Cerebellar cortex (tissue), 1 donor: ENCODE measurements at places on chromosomes 2 and 18.

GRCh38 chr2:232854082-232854481 is 16.0 kb upstream of the SNORC start:
- no peak for DNase-seq

DNA sequence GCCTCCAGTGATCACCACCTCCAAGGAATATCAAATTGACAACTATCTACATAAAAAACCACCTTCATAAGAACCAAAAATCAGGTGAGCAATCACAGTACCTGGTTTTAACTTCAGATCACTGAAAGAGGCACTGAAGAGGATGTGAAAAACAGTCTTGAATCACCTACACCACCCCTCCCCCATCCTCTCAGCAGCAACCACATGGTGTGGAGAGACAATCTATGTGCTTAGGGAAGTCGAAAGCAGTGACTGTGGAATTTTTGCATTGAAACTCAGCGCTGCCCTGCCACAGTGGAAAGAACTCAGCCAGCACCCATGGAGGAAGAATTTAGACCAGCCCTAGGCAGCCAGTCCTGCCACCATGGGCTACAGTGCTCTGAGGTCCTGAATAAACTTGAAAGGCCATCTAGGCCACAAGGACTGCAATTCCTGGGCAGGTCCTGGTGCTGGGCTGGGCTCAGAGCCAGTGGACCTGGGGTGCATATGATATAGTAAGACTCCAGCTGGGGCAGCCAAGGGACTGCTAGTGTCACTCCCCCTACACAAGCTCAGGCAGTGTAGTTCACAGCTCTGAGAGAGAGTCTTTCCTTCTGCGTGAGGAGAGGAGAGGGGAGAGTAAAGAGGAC is 75.6 kb downstream of the ATL2 start:
- DNase-seq = no peak

DNA sequence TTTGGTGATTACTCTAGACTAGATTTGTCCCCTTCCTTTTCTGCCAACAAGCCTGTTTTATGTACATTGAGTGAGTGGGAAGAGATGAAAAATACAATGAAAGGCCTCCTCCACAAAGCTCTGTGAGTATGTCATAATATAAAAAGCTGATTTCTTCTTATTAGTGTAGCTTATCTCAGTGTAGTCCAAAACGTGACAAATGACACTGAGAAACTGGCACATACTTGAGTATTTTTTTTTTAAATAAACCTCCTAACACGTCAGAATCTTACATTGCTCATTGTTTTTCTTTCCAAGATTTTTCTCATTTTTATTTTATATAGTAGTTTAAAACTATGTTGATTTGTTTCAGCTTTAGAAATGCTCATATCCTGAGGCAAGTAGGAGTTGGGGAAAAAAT is 17.9 kb upstream of the FIGN start:
- no peak for DNase-seq

DNA sequence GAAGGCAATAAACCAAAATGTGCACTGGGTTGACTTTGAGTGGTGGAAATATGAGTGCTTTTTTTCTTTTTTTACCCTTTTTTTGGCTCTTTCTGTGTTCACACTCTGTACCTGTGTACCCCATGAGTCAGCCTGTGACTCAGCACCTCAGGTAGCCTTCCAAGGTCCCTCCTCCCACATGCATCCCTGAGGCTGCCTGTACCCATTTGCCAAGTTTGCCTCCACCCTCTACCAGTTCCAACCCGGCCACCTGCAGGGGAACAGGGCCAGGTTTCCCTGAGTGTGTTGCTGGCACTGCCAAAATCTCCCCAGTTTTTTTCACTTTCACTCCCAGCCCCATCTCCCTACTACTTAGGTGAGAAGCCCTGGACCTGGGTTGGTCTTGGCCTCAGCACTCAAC is 14.0 kb downstream of the CXCR1 start:
- peak; percentile 31 for DNase-seq

GRCh38 chr2:189024901-189025618 is 50.9 kb downstream of the COL3A1 start:
- DNase-seq = peak; percentile 12

DNA sequence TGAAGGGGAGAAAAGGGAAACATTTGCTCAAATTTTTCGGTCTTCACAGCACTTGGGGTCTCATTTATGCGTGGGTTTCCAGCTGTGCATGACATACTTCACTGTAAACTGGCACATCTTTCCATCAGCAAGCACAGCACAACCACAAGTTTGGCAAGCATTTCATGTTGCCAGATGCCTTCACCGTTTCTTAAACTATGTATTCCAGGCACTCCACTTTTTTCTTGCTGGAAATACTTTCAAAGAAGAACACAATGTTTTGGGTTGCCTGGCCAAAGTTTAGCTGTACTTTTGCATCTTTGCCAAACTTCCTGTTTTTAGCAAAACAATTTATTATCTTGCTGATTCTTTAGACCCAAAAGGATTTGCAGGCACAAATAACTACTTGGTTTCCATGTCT is 194.6 kb upstream of the MEIS1 start:
- peak; percentile 7 for DNase-seq

DNA sequence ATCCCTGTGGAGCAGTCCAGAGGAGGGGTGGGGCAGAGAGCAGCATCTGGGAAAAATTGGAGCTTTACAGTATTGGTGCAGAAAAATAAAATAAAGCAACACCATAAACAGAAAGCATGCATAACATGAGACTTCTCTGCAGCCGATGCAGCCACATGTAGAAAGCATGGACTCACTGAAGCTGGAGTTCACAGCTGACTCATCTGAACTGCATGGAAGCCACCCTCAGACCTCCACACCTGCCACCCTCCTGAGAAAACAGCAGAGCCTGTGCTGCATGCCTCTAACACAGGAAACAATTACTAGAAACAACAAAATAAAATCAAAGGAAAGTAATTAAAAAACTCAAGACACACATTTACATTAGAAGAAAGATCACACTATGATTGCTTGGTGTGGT is 169.4 kb upstream of the ALKAL2 start:
- no peak for DNase-seq

GRCh38 chr2:240703417-240704341 is 12.0 kb downstream of the AQP12A start:
- no peak for DNase-seq

- DNase-seq = no peak
Observed at GRCh38 chr2:107811411-107811810, 15.3 kb upstream of the RGPD4 start.

- DNase-seq = peak; percentile 24
Observed at GRCh38 chr18:23106575-23106974, 28.7 kb upstream of the CABLES1 start.

GRCh38 chr2:192741889-192742288 is 547.2 kb upstream of the TMEFF2 start:
- DNase-seq = peak; percentile 11

DNA sequence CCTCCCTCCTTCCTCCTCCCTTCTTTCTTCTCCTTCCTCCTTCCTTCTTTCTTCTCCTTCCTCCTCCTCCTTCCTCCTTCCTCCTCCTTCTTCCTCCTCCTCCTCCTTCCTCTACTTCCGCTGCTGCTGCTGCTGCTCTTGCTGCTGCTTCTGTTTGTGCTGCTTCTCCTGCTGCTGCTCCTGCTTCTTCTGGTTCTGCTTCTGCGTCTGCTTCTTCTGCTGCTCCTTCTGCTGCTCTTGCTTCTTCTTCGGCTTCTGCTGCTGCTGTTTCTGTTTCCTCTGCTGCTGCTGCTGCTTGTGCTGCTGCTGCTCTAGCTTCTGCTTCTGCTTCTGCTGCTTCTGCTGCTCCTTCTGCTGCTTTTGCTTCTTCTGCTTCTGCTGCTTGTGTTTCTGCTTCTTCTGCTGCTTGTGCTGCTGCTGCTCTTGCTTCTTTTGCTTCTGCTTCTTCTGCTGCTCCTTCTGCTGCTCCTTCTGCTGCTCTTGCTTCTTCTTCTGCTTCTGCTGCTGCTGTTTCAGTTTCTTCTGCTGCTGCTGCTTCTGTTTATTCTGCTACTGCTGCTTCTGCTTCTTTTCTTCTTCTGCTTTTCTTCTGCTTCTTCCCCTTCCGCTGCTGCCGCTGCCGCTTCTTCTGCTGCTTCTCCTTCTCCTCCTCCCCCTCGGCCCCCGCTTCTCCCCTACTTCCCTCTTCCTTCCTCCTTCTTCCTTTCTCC is 8.6 kb downstream of the SNRNP27 start:
- no peak for DNase-seq

DNA sequence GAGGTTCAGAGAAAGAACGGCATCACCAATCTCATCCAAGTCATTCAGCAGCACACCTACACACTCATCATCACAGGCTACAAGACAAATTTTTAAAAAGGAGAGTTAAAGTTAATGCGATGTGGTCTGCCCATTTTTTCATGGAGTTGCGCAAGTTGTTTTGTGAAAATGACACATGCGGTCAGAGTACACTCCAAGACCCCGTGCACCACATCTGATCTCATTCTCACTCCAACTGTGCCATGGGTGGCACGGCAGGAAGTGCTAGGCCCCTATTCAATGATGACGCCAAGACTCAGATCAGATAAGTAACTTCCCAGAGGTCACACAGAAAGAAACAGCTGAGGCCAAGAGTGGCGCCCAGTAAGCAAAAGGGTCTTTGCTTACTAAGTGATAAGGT is 119.8 kb downstream of the LAMA1 start:
- DNase-seq = no peak

DNA sequence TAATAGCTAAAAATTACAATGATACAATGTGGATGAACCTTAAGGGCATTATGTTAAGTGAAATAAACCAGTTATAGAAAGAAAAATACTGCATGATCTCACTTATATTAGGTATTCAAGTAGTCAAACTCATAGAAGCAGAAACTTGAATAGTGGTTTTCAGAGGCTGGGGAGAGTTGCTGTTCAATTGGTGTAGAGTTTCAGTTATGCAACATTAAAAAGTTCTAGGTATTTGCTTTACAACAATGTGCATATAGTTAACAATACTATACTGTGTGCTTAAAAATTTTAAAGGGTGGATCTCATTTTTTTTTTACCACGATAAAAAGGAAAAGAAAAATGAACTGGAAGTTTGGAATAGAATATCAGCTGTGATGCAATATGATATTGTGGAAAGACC is 479.1 kb downstream of the SPAG16 start:
- DNase-seq = no peak

DNA sequence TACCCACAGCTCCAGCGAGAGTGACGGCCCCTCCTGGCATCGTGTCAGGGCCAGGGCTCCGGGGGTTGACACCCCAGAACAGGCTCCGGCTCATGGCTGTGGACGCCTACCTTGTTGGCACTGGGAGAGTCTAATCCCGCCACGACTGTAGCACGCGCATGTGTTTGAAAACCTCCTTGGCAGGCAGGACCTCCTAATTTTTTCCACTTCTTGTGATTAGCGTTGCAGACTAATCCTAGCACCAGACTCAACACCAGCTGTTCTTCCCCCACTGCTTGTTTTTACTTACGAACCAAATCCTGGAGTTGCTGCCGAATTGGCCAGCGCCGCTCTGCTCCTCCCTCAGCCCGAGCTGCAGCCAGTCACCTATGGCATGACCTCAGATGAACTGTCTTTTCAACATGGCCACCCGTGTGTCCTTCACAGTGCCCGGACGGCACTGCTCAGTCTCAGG is 110.7 kb downstream of the KLHL29 start:
- no peak for DNase-seq

- no peak for DNase-seq
Observed at GRCh38 chr18:62332431-62332830, 7.3 kb downstream of the TNFRSF11A start.

DNA sequence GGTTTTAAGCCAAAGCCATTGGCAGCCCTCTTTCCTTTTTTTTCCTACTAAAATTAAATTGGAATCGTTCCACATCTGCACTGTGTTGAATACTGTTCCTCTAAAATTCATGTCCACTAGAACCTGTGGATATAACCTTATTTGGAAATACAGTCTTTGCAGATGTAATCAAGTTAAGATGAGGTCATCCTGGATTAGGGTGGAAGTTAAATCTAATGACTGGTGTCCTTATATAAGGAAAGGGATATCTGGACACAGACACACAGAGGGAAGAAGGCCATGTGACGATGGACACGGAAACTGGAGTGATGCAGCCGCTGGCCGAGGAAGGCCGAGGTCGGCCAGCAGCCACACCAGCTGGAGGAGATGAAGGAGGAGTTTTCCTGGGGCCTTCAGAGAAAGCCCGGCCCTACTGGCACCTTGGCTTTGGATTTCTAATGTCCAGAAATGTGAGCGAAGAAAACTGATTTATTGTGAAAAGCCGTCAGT is 49.4 kb downstream of the LONRF2 start:
- no peak for DNase-seq

GRCh38 chr2:45301307-45302277 is 292.3 kb upstream of the SIX2 start:
- no peak for DNase-seq

GRCh38 chr2:101740555-101740964 is 43.1 kb downstream of the MAP4K4 start:
- DNase-seq = no peak

DNA sequence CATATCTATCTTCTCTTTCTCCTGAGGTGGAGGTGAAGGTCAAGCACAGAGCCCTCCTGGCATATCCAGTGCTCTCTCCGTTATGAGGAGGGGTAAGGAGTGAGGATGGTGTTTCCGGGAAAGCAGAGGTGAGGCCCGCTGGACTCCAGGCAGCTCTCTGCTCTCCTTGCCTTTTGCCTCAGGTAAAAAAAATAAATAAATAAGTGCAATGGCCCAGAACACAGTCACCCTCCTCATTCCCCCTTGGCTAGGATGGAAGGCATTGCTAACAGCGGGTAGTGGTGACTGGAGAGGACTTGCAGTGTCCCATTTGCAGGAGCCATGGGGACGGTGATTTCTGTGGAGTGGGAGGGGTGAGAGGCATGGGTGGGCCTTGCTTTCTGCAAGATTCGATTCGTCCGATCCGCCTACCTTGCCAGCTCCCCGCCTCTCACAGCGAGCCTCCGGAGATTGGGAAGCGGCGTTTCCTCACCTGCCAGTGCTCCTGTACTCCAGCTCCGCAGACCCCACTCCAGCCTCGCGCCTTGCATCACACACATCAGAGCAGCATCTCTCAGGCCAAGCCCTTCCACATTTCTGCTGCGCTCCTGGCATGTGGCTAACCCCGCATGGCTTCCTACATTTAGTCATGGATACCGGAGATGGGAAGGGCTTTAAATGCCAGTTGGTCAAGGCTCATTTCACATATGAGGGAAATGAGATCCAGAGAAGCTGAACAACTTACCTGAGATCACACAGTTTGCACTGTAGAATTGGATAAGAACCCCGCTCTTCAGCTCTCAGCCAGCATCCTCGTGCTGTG is 155.2 kb downstream of the VAPA start:
- no peak for DNase-seq

GRCh38 chr2:10400978-10401951 is 46.9 kb downstream of the ODC1 start:
- no peak for DNase-seq

DNA sequence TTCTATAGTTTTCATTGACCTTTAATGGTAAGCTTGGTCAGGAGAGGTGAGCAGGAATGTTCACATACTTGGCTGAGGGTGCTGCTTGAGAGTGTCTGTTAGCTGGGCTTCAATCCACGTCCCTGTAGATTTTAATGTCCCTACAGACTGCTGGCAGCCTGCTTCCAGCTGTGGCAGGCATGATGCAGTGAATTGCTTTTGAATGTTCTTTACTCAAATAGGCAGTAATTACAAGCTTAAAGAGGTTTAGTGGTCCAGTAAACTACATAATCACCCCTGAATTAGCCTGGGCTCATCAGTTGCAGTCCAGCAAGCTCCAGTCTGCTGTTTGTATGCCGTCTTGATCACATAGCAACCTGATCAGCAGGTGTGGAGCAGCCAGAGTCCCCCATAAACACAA is 102.1 kb downstream of the MEIS1 start:
- DNase-seq = no peak

- no peak for DNase-seq
Observed at GRCh38 chr2:140502951-140503630, 1627.7 kb downstream of the LRP1B start.

- no peak for DNase-seq
Observed at GRCh38 chr2:148716378-148716920, 71.9 kb downstream of the EPC2 start.

GRCh38 chr18:27894746-27895145 is 282.2 kb downstream of the CDH2 start:
- DNase-seq = no peak
